HCT116 (cell line): ENCODE measurements at places on chromosomes 5 and 9.

DNA sequence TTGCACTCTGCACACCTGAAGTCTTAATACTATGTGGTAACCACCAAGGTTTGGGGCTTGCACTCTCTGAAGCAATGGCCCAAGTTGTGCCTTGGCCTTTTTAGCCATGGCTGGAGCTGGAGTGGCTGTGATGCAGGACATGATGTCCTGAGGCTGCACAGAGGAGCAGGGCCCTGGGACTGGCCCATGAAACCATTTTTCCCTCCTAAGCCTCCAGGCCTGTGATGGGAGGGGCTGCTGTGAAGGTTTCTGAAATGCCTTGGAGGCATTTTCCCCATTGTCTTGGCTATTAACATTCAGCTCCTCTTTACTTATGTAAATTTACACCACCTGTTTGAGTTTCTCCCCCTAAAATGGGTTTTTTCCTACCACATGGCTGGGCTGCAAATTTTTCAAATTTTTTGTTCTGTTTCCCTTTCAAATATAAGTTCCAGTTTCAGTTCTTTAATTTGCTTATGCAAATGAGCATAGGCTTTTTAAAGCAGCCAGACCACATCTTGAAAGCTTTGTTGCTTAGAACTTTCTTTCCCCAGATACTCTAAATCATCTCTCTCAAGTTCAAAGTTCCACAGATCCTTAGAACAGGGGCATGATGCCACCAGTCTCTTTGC, 237.4 kb upstream of the DMAC1 start:
- DNase-seq: no peak

DNA sequence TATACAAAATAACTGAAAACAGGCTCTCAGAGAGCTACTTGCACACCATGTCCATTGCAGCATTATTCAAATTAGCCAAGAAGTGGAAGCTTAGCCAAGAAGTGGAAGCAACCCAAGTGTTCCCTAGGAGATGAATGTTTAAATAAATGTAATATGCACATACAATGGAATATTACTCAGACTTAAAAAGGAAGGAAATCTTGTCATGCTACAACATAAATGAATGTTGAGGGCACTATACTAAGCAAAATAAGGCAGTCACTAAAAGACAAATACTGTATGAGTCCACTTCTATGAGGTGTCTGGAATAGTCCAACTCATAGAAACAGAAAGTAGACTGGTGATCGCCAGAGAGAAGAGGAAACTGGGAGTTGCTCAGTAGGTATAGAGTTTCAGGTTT, 438.1 kb downstream of the MAT2B start:
- DNase-seq: no peak

- no peak for DNase-seq
These were observed 257.5 kb upstream of the PANK3 start for GRCh38 chr5:168836603-168837231.

DNA sequence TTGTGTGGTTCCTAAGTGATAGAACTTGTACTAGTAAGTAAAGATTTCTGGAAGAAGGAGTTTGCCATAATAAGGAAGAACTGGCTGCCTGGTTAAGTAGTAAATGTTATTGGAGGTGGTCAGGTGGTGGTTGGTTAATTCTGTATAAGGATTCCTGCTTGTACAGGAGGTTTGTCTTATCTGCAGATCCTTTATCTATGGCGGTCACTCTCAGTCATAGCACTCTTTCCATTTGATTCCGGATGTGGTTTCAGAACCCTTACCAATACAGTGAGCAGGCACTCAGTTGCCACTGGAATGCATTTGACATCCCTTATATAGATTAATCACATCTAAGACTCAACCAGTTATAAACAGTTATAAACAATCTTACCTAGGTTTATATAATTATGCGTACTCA, 50.3 kb downstream of the RAD50 start:
- DNase-seq: no peak

GRCh38 chr5:56516035-56516434, 282.9 kb upstream of the ANKRD55 start:
- DNase-seq: no peak
